ENCODE measurements at places on chromosomes 5 and 9. TPM values are rescaled to one million over a fixed set of nuclear protein-coding genes. Genes with fewer than 3 reads are reported as not detected.

EFNA5 gene
- 20.9 TPM for total RNA-seq

GRCh38 chr5:145543968-145544367 lies 291.2 kb downstream of the PRELID2 start:
- DNase-seq: no peak

GRCh38 chr9:33186457-33187168 lies 19.5 kb upstream of the B4GALT1 start:
- DNase-seq: peak; percentile 57

DNA sequence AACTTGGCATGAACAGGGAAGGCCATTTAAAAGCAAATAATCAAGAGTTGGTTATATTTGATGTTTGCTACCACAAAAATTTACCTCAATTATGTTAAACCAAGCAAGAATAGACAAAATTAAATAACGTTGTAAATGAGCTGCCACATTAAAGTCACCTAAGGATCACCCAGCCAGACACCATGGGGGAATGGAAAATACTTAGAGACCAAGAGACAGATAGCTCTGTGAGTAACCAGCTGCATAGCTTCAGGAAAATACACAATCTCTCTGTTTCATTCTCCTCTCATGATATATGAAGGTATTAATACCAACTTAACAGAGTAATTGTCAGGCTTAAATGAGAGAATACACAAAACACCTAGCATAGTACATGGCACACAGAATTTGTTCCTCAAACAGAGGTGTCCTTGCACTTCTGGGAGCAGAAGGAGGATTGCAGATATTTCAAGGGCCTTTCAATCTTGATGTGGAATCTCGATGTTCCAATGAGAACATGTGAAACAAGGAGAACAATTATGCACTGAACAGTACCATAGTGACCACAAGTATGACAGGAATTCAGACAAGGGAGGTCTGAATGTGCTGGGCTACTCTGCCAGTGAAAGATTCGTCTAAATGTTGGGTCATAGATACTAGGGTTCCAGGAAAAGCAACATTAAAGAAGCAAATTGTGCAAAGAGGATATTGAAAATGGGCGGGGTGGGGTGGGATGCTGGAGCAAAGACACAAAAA lies 18.6 kb downstream of the JAKMIP2 start:
- DNase-seq: no peak

GRCh38 chr5:537621-538071 lies 13.4 kb upstream of the SLC9A3 start:
- DNase-seq: no peak

GRCh38 chr5:68482199-68482598 lies 266.6 kb downstream of the PIK3R1 start:
- DNase-seq: no peak

GRCh38 chr5:36657563-36657995 lies 51.2 kb downstream of the SLC1A3 start:
- peak; percentile 91 for DNase-seq

DNA sequence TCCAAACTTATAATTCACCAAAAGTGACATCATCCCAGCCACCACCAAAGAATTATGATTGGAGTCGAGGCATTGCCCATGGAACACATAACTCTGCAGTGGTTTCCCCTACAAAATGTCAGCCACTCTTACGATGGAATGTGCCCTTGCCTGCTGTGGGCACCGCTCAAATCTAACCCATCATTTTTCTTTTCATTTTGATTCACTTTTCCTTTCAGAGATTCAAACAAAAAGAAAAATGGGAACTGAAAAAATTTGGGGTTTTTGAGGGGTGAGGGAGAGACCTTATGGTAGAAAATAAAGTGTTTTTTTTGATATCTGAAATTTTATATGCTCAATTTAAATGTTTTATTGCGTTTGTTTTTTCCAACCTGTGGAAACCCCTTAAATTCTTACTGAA lies 28.1 kb downstream of the SMARCA2 start:
- DNase-seq: no peak

- DNase-seq: no peak
These were observed 64.6 kb upstream of the SYNPO start for GRCh38 chr5:150575745-150576448.

Measured in lower leg skin (tissue), 4 donors.